Activated naive CD4-positive, alpha-beta T cell treated with anti-CD3 and anti-CD28 coated beads, Interleukin-2, amount 50 U/mL, for 16 hours (primary cell): ENCODE measurements at places on chromosomes 4 and X.

- DNase-seq: no peak
These were observed 289.2 kb upstream of the PCDH10 start for GRCh38 chr4:132859929-132860328.

GRCh38 chr4:26787461-26788340 lies 72.9 kb upstream of the STIM2 start:
- DNase-seq: peak; percentile 45

DNA sequence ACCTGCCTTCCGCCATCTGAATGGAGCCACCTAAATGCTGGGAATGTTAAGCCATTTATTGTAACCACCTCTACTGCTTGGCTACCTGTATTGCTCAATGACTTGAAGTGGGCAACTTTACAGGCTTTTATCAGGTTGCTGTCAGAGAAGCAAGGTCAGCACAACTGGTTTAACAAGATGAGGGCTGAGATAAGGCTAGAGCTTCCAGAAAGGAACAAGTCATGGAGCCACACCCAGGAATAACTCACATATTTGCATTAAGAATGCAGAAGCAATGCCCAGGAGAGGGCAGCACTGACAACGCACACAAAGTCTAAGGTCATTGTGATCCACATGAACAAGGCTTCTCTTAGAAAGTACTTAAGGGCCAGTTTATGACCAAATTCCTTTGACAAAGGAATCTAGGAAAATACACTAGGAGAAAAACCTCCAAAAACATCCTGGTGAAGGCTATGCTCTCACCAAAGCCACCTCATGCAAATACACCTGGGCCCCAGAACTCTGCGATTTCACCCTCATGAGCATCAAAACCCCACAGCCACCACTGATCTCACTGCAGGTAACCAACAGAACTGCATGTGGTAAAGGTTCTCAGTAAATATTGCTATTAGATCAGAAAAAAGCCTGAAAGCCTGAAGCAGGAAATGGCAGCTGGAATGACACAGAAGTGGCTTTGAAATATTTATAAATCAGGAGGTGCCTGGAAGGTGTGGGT lies 15.0 kb upstream of the STS start:
- DNase-seq: peak; percentile 10

DNA sequence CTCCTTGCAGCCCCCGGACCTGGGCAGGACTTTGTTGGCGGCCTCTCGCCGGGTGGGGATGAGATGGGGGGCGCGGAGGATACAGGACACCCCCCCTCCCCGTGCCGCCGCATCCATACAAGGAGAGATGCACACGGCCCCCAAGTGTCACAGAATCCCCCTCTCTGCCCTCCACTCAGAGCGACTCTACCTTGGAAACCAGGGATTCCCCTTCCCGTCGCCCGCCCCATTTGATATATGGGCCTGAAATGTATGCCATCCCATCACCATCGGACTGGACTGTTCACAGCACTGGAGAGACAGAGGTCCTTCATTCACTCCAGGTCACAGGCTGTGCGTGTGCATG lies 426 bp downstream of the PORCN start:
- DNase-seq: no peak

DNA sequence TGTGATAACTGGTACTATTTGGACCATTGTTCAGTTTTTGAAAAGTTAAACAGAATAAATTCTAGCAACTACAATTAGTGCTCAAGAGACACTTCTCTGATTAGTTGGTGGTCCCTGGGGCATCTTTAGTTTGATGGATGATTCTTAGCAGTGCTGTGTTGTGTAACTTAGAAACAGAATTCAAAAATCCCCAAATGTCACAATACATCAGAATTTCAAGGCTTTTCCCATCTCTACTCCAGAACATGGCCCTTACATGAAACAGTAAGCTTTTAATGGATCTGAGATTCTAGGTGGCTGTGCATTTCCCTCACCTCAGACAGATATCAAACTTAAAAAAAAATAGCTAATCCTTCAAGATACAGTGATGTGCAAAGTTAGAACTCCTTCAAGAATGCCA lies 104.4 kb upstream of the CXCL13 start:
- no peak for DNase-seq

DNA sequence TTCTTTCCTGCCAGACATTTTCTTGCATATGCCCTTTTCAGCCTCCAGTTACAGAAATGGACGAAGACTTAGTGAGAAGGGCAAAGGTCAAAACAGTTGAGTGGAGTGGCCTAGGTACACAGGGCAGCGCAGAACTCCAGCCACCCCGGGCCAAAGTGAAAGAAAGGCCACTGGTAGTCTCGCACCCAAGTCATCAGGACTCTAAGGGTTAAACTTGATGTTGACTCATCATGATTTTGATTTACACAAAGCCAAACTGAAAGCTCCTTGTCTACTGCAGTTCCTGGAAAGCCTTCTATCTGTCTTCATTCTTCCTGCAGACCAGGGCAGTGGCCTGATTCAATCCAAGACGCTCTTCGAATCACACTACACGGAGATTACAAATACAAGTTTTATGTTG lies 2.6 kb upstream of the IL13RA1 start:
- no peak for DNase-seq

DNA sequence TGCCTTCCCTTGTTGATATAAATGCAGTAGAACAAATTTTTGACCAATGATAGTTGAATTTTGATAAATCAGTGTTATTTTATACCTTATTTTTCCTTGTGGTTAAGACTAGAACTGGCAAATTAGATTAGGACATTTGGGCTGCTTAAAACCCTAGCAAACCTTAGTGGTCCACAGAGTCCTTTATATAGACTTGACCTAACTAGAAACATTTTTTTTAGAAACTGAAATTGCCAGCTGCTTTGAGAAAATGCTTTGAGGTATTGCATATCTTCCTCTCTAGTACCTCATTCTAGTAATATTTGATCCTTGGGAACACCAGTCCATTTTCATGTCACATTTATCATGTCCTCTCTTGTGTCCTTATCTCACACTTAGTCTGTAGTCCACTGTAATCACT lies 580.3 kb downstream of the FSTL5 start:
- no peak for DNase-seq

GRCh38 chr4:11079171-11079570 lies 349.5 kb downstream of the HS3ST1 start:
- DNase-seq: no peak

- no peak for DNase-seq
These were observed 117.3 kb downstream of the FAM13A start for GRCh38 chr4:88939697-88940096.

DNA sequence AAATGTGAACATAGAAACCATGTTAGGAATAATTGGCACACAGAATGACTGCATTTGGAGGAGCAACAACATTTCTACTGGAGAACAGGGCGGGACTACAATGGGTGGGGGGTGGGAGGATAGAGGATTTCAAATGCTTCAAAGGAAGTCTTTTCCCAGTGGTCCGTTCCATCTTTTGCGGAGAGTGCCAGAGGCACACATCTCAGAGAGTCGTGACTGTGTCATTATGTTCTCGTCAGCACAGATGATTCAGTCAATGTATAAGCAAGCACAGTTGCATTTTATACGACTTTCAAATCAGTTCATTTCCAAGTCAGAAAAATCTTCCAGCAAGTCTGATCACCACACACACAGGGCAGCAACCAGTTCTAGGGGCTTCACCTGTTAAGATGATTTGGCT lies 22.7 kb upstream of the GPR50 start:
- DNase-seq: no peak

- no peak for DNase-seq
These were observed 82.1 kb downstream of the PPEF2 start for GRCh38 chr4:75820197-75820596.

DNA sequence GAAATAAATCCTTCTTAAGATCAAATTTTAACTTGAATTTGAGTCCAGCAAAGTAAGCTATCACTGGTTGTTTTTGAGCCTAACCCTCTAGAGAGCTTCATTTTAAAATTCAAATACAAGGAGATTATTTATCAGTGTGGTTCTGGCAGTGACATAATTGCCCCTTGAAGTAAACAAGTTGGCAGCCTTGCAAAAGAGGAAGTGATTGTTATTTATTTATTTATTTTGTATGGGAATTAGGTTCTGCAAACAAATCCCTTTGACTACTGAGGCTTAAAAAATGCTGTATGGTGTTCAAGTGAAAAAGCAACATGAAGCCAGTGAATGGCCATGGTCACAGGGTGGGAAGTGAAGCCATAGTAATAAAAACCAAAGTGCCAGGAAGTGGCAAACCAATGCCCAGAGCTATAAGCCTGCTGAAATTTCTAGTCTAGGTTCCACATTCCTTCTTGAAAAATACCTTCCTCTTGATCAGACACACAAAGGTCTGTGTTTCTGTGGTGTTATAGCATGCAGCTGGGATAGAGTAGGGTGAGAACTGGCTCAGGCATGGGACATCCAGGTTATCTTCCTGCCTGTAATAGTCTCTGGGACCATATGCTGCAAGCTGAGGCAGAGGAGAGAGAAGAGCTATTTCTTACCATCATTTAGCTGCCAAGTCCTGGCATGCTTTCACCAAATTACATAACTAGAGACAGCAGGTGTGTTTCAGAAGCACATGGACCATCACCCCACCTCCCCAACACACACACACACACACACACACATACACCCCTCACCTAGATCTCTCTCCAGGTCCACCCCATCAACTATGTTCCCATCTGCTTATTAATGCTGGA lies 47.1 kb upstream of the TSPAN7 start:
- no peak for DNase-seq

DNA sequence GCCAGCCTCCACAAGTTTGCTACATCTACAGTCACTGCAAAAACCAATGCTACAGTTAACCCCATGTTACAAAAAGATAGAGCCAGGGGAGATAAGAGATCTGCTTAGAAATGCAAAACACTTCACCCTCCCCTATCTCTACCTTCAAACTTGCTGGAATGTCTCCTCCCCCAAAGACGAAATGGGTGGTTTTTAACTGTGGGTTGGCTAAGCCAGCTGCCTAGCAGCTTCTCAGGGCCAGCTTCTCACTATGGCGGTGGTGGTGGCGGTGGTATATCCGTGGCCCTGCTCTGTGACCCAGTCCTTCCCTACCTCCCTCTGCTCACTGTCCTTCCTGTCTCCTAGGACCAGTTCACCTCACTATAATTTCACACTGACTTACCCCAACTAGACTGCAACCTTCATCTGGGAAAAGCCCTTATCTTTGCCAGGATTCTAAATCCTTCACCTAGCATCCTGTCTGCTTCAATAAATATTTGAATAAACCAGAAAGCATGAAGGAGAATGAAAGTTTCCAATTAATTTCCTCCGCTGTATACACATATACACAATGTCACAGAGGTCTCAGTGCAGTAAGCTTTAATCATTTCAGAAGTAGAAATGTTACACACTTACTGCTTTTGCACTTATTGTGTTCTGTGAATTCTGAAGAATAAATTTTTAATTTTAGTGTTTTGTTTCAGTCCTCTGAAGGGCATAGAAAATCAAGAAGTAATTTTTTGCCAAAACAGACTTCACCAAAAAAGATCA lies 46.3 kb downstream of the SH3KBP1 start:
- DNase-seq: no peak

GRCh38 chrX:55640854-55641253 lies 17.7 kb downstream of the FOXR2 start:
- DNase-seq: no peak

DNA sequence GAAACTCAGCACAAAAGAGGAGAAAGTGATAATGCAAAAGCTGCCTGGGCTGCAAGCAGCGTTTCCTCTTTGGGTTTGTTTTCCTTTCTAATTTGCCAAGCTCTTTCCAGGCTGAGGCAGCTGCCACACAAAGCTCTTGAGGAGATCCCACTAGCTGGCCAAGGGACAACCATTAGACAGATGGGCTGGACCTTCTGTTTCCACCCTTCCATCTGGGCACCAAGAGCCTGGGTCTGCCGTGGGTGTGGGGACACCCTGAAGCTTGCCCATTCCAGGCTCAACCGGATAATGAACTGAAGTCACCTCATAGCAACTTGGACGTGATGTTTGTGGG lies 194.6 kb upstream of the C1QTNF7 start:
- no peak for DNase-seq

GRCh38 chrX:70289168-70289792 lies 447 bp downstream of the PDZD11 start:
- DNase-seq: no peak

DNA sequence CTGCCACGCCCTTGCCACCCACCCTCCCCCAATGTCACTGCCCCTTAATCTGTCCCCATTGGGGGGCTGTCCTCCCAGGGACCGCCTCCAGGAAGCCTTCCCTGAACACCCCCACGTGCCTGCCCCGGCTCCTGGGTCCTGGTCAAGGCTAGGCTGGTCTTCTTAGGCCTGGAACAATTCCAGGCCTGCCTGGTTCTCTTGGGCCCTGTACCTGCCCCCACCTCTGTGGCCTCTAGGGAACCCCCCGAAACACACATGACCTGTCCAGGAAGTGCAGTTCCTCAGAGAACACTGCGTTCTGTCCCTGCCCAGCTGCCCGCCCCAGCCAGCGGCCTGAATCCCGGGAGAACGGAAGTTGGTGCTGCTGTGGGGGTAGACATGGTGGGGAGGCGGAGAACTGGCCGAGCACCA lies 5.1 kb downstream of the MXD4 start:
- DNase-seq: no peak

DNA sequence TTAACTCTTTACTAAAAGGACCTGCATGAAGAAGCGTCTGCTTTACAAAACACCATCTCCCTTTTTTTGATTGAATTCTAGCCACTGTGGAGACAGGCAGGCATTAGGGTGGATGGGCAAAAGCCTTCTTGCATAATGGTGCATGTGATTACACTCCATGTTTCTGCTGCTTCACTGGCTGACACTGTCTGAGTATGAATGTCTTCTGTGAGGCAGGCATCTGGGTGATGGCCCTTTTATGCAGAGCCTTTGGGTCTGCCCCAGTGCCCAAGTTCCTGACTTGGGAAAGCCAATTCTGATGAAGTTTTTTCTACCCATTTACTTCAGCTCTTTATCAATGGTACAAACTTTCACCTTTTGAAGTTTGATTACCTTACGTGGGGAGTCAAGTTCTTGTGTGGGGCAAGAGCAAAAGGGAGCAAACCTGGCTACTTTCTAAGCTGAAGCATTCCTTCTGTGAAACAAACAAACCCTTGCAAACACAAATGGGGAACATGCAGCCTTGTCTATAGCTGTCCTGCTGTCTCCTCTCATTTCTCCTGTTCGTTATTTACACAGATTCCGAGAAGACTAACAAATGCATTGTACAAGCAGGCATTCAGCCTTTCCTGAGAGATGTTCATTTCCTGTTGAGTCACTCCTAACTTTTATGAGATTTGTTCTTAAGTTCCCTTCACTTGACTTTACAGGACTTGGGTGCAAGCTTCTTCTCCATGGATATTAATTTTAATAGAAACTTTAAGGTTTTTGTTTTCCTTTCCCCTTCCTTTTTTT lies 301.9 kb downstream of the TLL1 start:
- no peak for DNase-seq

DNA sequence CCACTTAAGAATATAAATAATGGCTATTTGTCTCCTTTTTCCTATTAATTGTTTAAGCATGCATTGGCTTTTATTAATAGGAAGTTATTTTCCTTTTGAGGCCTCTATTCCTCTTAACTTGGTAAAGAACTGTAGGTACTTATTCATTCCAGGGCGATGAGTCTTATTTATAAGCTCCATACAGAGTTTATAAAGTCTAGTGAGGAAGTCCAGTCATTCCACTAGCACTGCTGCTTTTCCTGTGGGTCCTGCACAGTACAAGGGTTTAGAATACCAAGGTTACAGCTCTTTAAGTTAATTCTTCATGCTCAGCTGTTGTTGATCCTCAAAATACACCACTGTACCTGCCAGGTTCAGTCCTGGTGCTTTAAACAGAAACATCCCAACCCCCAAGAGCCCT lies 28.5 kb upstream of the WNK3 start:
- DNase-seq: no peak

- no peak for DNase-seq
These were observed 62.8 kb downstream of the FGF16 start for GRCh38 chrX:77510007-77510406.

GRCh38 chr4:23904639-23905071 lies 14.8 kb upstream of the PPARGC1A start:
- DNase-seq: no peak
